ENCODE measurements at places on chromosomes 11 and 22. TPM values are rescaled to one million over a fixed set of nuclear protein-coding genes. Genes with fewer than 3 reads are reported as not detected.

The FAM83F gene
- total RNA-seq = 1.7 TPM

- no peak for DNase-seq
- H3K4me3 ChIP-seq = no peak overlapping the region
- H3K36me3 ChIP-seq = no peaks in the 10 kb centered on the region
- H3K27me3 ChIP-seq = no peaks in the 10 kb centered on the region
Measured at GRCh38 chr22:46121079-46121478, 29.2 kb upstream of the PPARA start.

- H3K27ac ChIP-seq = peak overlapping the region; percentile 80
- DNase-seq = peak; percentile 94
- H3K36me3 ChIP-seq = no peaks in the 10 kb centered on the region
- no peaks in the 10 kb centered on the region for H3K27me3 ChIP-seq
Measured at GRCh38 chr11:47269002-47269828, 718 bp upstream of the MADD start.

- H3K36me3 ChIP-seq = no peaks in the 10 kb centered on the region
- H3K4me1 ChIP-seq = no peaks in the 10 kb centered on the region
- H3K27ac ChIP-seq = no peak overlapping the region
- DNase-seq = no peak
Measured at GRCh38 chr22:43944670-43945430, 10.4 kb upstream of the SAMM50 start.

The GVQW3 gene
- 3.1 TPM for total RNA-seq

- no peaks in the 10 kb centered on the region for H3K27me3 ChIP-seq
- peak; percentile 41 for DNase-seq
- H3K4me3 ChIP-seq = no peak overlapping the region
- no peaks in the 10 kb centered on the region for H3K4me1 ChIP-seq
- H3K36me3 ChIP-seq = no peaks in the 10 kb centered on the region
Measured at GRCh38 chr11:8006349-8006977, 19.3 kb downstream of the EIF3F start.

GRCh38 chr11:96272529-96273222 is 70.3 kb downstream of the MAML2 start:
- H3K4me3 ChIP-seq = no peak overlapping the region
- no peak overlapping the region for H3K27ac ChIP-seq
- H3K36me3 ChIP-seq = no peaks in the 10 kb centered on the region
- DNase-seq = no peak
- H3K27me3 ChIP-seq = no peaks in the 10 kb centered on the region
- peaks cover 3% of the 10 kb centered on the region for H3K4me1 ChIP-seq

GRCh38 chr11:97460091-97460490 is 1070.3 kb downstream of the JRKL start:
- H3K27me3 ChIP-seq = no peaks in the 10 kb centered on the region
- no peak for DNase-seq
- H3K27ac ChIP-seq = no peak overlapping the region

GRCh38 chr11:66334605-66335442 is 1.4 kb downstream of the RIN1 start:
- H3K27ac ChIP-seq = no peak overlapping the region
- H3K27me3 ChIP-seq = no peaks in the 10 kb centered on the region
- peaks cover 13% of the 10 kb centered on the region for H3K4me1 ChIP-seq
- no peak overlapping the region for H3K4me3 ChIP-seq
- no peaks in the 10 kb centered on the region for H3K36me3 ChIP-seq
- DNase-seq = no peak

The GLYATL1 gene
- total RNA-seq = not detected

- H3K4me1 ChIP-seq = no peaks in the 10 kb centered on the region
- no peaks in the 10 kb centered on the region for H3K36me3 ChIP-seq
- DNase-seq = no peak
- no peak overlapping the region for H3K27ac ChIP-seq
- no peaks in the 10 kb centered on the region for H3K27me3 ChIP-seq
Measured at GRCh38 chr11:34567733-34568132, 53.2 kb upstream of the EHF start.

The CLDN5 gene
- total RNA-seq = 35.6 TPM

- H3K4me3 ChIP-seq = no peak overlapping the region
- peaks cover 16% of the 10 kb centered on the region for H3K4me1 ChIP-seq
- no peak overlapping the region for H3K27ac ChIP-seq
- no peaks in the 10 kb centered on the region for H3K36me3 ChIP-seq
- no peak for DNase-seq
- H3K27me3 ChIP-seq = no peaks in the 10 kb centered on the region
Measured at GRCh38 chr11:86923999-86924766, 31.0 kb downstream of the FZD4 start.

- H3K27ac ChIP-seq = no peak overlapping the region
- H3K4me3 ChIP-seq = no peak overlapping the region
- H3K36me3 ChIP-seq = no peaks in the 10 kb centered on the region
- H3K4me1 ChIP-seq = no peaks in the 10 kb centered on the region
- no peak for DNase-seq
- H3K27me3 ChIP-seq = no peaks in the 10 kb centered on the region
Measured at GRCh38 chr11:119843877-119844276, 114.9 kb upstream of the NECTIN1 start.

GRCh38 chr11:93512073-93512475 is 31.1 kb downstream of the SMCO4 start:
- no peaks in the 10 kb centered on the region for H3K4me1 ChIP-seq
- H3K36me3 ChIP-seq = no peaks in the 10 kb centered on the region

DNA sequence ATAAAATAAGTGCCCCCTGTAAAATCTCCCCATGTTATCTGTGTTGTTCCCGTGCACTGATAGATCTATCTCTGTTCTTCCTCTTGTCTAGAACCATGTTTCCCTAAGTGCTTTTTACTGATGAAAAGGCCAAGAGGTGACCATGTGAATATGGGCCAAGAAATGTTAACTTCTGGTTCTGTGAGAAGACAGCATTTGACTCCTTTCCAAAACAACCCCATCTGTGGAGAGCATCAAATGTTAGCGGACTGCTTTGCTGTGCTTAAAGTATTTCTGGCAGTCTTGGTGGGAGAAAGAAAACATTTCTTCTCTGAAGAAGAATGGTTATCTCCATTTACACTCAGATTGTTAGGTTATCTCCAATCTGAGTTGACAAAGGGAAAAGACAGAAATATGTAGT is 58.6 kb upstream of the GUCY1A2 start:
- DNase-seq = no peak
- no peaks in the 10 kb centered on the region for H3K4me1 ChIP-seq
- no peak overlapping the region for H3K4me3 ChIP-seq
- H3K27me3 ChIP-seq = no peaks in the 10 kb centered on the region
- H3K36me3 ChIP-seq = no peaks in the 10 kb centered on the region

The TBX10 gene
- total RNA-seq = not detected

DNA sequence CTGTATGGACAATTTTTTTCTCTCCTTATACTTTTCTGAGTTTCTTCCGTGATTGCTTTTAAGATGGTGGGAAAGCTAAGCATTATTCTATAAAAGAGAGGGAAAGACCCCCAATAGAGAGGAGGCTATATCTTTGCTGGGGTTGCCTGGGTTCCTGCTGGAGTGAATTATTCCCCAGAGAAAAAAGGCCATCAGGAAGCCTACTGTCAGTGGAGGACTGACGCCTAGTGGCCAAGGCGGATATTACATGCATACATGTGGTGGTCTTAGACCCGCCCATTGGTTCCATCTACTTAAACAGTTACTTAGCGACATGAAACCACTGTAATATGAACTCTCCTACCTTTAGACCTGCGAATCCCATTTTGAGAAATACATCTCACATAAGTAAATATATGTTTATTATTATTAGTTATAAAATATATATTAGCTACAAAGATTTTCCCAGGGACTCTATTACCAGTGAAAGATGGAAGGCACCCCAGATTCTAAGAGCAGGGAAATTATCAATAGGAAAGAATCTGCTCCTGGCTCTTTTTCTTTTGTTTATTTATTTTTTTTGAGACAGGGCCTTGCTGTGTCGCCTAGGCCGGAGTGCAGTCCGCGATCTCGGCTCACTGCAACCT is 15.7 kb upstream of the PGA3 start:
- no peaks in the 10 kb centered on the region for H3K27me3 ChIP-seq
- DNase-seq = peak; percentile 61
- no peaks in the 10 kb centered on the region for H3K4me1 ChIP-seq
- no peak overlapping the region for H3K4me3 ChIP-seq
- H3K27ac ChIP-seq = no peak overlapping the region

- no peaks in the 10 kb centered on the region for H3K36me3 ChIP-seq
- H3K4me1 ChIP-seq = no peaks in the 10 kb centered on the region
- no peak overlapping the region for H3K27ac ChIP-seq
- H3K27me3 ChIP-seq = no peaks in the 10 kb centered on the region
- no peak overlapping the region for H3K4me3 ChIP-seq
Measured at GRCh38 chr11:102582140-102582539, 43.0 kb downstream of the MMP20 start.

The FSHB gene
- not detected for total RNA-seq

The PLA2G3 gene
- total RNA-seq = not detected

Data from ovary (tissue), 10 donors.